ENCODE measurements at places on chromosomes 4 and X.

GRCh38 chrX:63765712-63766111, 19.3 kb downstream of the ARHGEF9 start:
- DNase-seq: no peak

DNA sequence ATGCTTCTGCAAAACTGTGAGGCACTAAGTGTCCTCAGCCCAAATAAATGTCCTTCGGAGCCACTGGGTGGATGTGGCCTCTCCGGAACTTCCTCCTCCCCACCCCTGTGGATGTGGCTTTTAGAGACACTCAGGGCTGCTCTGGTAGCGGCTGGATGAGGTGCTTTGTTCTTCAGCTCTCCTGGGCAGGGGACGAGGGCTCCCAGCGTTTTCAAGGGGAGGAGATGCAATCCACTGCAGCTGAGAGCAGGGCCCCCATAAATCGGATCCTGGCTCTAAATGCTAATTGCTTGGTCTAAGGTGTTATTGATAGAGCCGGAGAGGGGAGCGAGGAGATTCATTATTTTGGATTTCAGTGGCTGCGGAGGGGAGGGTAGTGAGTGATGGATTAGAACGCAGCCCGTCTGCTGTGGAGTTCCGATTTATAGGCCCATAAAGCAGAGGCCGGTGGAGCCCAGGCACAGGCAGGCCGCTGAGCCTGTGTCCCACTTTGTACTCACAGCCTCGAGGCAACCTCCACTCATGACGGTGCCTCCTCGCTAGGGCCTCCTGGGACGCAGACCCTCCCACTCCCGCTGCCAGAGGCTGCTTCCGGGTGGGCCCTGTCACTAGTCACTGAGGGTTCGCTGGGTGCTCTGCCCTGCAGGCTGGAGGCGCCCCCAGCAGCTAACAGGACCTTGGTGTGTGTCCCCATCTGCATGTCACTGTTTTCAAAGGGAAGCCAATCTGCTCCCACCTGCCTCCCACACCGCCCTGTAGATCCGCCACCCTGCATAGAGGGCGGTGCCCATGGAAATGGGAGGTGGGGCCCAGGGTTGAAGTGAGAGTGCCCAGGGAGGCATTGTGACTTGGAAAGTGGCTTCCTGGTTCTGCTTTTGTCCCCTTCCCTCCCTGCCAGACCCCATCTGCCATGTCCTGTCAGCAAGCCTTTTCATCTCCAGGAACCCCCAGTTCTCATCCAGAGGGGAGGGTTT, 135.4 kb upstream of the PSAPL1 start:
- no peak for DNase-seq

- no peak for DNase-seq
Observed at GRCh38 chr4:105990933-105991332, 95.7 kb downstream of the NPNT start.

DNA sequence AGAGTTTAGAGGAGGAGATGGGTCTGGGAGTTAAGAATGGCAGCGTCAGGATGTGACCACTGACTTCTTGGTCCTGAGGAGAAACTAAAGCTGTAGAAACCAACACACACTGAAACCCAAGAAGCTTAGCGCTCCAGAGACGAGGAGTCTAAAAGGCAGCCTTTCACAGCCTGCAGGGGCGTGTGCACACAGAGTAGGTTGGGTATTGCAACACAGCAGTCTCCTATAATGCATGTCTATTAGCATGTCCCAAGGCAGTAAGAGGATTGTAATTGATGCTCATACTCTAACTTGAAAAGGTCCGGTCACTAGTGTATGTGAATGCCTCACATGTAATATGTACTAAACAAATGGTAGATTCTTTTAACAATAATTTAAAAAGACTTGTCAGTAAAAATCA, 57.4 kb downstream of the PTTG2 start:
- no peak for DNase-seq

DNA sequence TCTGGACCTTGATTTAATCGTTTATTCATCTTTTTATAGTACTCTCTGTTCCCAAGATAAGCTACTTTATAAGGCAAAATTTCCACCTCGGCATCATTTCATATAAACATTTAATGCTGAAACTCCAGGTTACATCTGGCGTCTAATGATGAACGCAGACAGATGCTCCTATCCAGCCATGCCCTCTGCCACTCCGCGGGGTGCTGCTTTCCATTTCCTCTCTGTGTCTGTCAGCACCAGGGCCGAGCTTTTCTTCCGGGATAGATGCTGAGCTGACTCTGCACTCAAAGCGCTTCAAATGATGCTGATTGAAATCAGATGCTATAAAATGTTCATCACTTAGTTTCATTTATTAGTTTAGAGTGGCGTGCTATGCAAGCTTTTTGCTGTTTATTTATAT, 80.5 kb upstream of the HELT start:
- DNase-seq: no peak

GRCh38 chr4:101604976-101605375, 185.6 kb upstream of the BANK1 start:
- DNase-seq: no peak

DNA sequence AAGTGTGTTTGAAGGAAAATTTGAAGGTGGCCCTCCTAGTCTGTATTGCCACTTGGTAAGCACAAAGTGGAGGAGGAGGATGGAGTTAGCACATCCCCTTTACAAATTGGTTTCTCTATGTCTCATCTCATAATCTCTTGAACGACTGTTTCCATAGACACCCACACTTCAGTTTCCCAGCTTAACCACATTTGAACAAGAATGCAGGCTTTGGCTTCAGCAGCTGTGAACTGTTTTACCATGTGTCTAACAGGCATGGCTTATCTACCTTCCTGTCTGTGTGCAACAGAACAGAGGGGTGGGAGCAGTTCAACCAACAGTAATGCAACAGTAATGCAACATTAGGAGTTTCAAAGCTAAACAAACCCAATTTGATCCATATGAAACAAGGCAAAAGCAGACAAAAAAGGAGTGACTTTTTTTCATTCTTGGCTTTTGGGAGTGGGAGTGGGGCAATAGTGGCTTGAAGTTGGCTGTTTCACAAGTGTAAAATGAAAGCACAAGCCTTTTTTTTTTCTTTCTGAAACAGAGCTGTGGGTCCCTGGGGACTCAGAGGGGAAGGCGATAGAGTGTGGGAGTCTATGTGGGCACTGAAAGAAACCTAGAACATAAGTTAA, 108.0 kb downstream of the ITM2A start:
- no peak for DNase-seq

DNA sequence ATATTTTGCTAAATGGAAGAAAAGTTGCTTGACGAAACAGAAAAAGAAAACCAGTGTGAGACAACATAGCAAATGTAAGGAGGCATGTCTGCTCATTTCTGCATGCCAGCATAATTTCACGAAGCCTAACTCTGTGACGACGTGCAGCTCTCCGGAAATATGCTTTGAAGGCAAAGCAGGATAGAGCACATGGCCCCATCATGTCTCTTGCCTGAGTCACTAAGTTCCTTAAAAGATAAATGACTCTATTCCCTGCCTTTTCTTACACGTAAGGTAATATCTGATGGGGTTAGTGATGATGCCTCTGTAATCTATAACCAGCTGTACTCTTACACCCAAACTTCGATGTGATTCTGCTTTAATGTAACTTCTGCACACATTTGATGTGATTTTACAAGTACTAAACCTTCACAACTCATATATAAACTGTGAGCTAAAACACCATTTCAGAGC, 64.5 kb downstream of the ANXA3 start:
- no peak for DNase-seq

DNA sequence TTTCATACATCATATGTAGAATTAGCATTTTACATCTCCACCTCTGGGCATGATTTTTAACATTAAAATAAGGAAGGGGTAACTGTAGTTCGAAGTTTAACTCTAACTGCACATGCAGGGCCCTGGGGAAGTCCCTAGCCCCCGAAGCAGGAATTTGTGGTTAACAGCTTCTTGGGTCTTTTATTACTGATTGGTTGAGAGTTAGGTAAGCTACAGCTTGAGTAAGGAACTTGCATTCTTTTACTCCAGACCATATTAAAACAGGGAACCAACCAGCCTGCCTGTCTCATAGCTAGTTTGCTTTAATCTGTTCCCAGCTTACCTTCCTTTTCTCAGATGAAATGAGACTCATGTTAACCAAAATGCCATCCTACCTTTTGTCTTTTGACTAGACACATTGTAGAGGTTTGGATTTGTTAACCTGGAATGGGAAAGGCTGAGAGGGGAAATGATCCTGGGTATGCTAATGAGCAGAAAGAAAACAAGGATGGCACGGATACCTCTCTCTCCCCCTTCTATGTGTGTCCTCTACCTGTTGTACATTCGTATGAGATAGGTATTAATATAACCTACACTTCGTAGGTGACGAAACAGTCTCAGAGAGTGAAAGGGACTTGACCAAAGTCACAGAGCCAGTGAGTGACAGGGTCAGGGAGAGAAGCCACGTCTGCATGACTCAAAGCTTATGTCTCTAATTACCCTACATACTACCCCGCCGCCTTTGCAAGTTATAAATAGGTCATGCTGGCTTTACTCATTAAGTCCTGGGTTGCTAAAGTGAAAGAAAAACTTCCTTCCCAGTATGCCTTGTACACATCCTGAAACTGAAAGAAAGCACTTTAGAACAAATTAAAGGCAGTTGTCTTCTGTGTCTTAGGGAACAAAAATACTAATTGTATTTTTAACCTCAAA, 119.5 kb upstream of the AFF2 start:
- no peak for DNase-seq

DNA sequence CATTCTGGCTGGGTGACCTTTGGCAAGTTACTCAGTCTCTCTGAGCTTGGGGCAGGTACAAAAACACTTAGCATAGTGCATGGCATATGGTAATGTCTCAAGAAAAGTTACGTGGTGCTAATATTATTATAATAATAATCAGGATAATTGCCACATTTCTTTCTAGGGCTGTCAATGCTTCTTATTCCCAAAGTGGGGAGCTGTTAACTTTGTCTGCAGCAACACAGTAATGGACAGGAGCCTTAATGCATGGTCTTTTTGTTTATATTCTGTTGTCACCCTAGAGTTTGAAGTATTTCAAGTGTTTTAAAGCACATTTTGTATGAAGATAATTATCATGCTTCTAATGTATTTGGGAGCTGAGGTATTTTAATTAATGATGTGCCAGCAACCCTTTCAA, 121.8 kb downstream of the FHIP1A start:
- DNase-seq: no peak

- no peak for DNase-seq
Observed at GRCh38 chr4:160143574-160143973, 1040.7 kb downstream of the RAPGEF2 start.

- DNase-seq: no peak
Observed at GRCh38 chr4:75015627-75016026, 82.7 kb downstream of the PARM1 start.

GRCh38 chr4:27149541-27150212, 289.0 kb downstream of the STIM2 start:
- no peak for DNase-seq

DNA sequence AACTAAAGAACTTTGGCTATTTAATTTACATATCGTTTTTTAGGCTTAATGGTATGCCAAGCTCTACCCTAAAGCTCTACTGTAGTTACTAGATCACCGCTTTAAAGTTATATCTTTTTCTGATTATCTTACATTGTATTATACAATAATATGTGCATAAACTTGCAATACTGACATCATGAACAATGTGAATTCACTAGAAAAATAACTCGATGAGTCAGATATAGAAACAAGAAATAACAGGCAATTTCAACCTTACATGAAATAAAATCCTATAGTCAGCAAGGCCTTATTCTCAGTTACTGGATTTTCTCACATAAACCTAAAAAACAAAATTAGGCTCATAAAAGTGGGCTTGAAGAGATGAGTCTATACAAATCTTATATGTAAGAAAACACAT, 32.5 kb downstream of the PDGFC start:
- no peak for DNase-seq

GRCh38 chr4:91057871-91058270, 930.7 kb downstream of the CCSER1 start:
- DNase-seq: no peak

DNA sequence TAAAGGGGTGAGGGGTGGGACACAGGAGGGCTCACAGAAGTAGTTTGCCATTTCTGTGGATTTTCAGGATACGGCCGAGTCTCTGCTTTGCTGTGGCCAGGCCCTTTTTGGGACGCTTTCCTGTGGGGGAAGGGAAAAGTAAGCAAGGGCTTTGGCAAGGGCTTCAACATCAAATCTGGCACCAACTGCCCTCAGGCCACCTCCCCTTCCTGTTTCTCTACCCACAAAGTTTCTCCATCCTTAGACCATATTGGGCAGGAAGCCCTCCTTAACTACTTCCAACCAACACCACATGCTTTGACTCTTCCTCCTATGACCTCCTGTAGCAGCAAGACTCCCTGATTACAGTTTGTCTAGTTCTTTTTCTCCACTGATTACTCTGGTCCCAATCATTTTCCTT, 105.1 kb downstream of the PHF8 start:
- DNase-seq: no peak

DNA sequence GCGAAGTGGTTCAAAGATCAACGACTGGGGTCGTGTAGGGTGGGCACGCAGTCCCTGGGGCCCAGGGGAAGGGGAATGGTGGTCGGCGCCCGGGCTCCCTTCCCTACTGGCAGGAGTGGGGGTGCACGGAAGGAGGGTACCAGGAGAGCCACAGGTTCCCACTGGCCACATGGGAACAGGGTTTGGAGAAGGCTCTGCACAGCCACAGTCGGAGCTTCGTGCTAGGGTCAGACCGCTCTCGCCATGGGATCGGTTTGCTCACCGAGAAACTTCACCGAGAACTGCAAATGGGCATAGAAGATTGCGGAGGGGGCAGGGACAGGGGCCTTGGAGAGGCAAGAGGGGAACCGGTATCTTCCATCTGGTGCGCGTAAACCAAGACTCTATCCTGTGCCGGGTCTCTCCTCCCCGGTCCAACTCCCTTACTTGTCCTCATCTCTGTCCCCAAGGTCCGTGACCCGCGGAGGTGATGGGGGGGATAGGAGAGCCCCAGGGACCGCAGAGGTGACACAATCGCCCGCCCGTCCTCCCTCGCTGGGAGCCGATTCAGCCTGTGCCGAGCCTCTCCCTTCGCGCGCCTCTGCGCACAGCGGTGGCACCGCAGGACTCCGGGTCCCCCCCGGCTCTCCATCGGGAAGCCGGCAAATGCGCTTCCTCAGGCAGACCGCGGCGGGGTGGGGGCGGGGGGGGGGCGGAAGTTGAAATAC, 1.0 kb downstream of the SCD5 start:
- DNase-seq: no peak

Measured in activated CD4-positive, CD25-positive, alpha-beta regulatory T cell treated with anti-CD3 and anti-CD28 coated beads, Interleukin-2, amount 50 U/mL, for 72 hours (primary cell).